ENCODE measurements at places on chromosomes 12 and 14. TPM values are rescaled to one million over a fixed set of nuclear protein-coding genes. Genes with fewer than 3 reads are reported as not detected.

The TMPRSS12 gene
- total RNA-seq = not detected

The AMHR2 gene
- not detected for total RNA-seq

The DPY19L2 gene
- 1.4 TPM for total RNA-seq

The PRPH gene
- total RNA-seq = not detected

The PIANP gene
- not detected for total RNA-seq

The NEMF gene
- total RNA-seq = 19.6 TPM

The RAP1B gene
- 220 TPM for total RNA-seq

The TRAF3 gene
- total RNA-seq = 14.5 TPM

The INHBC gene
- total RNA-seq = not detected

The KCNJ8 gene
- 4.6 TPM for total RNA-seq

The CIROP gene
- total RNA-seq = not detected

The ACSS3 gene
- 14.4 TPM for total RNA-seq

The KRT74 gene
- total RNA-seq = not detected

The CEP83 gene
- 6.3 TPM for total RNA-seq

The RASSF9 gene
- under 0.01 TPM for total RNA-seq

The ZFYVE21 gene
- total RNA-seq = 60.5 TPM

The SYT1 gene
- 6.6 TPM for total RNA-seq

The HCAR1 gene
- total RNA-seq = 3.2 TPM

The VPS37B gene
- 23.0 TPM for total RNA-seq

The SERPINA5 gene
- total RNA-seq = not detected

The RHOJ gene
- not detected for total RNA-seq

The PRB4 gene
- not detected for total RNA-seq

The RAD51AP1 gene
- 15.1 TPM for total RNA-seq

The NKX2-1 gene
- not detected for total RNA-seq

The MGP gene
- 11.2 TPM for total RNA-seq

Measured in myometrial cell (primary cell).